ENCODE measurements at places on chromosomes 11 and 22.
A peak's percentile ranks its signal among the peaks of the same experiment; 100 is the strongest.

- no peak for DNase-seq
These were observed 4.2 kb downstream of the TCIRG1 start for GRCh38 chr11:68043029-68043348.

DNA sequence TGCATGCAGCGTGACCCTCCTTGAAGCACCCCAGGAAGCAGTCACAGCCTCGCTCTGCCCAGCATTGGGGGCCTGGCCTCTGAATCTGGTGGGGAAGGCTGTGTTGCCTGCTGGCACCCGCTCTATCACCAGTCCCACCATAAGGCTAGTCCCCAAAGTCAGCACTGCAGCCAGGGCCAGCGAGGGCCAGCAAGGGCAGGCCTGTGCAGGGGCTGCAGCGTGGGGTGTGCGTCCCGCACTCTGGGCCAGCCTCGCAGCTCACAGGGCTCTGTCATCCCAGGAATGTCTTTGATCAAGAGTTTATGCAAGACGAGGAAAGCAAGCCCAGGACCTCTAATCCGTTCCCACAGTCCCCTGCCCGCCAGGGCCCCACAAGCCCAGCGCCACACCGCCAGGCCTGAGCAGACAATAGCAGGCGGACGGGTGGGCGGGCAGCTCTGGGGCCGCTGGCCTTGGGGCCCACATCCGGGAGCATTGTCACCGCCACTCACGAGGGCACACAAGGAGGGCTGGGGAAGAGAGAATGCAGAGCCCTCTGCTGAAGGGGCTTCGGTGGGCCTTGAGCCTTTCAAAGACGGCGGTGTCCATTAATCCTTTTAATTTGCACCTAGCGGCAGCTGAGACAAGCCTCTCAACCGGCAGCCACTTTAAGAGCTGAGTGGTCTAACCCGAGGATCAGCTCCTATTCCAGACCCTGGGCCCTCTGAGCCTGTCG is 17.1 kb downstream of the LTO1 start:
- peak; percentile 89 for DNase-seq

GRCh38 chr11:78209478-78209877 is 20.8 kb downstream of the USP35 start:
- no peak for DNase-seq

DNA sequence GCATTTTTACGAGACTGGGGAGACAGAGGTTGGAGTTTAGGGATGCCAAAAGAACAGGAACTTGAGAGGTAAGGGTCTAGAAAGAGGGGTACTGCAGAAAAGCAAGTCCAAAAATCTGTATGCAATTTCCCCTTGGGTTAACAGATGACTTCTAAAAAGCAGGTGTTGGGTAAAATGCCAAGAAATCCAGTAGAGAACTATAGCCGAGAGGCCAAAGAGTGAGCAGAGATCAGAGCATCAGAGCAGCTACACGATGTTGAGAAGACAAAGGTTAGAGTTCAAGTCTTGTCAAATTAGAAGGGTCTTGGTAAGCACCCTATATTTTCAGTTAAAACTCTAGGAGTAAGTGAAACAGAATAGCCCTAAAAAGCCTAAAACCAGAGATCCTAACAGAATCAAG is 145.2 kb downstream of the FCHSD2 start:
- DNase-seq: no peak

- peak; percentile 44 for DNase-seq
These were observed 2.1 kb downstream of the ADA2 start for GRCh38 chr22:17217179-17217578.

GRCh38 chr11:123704341-123704740 is 37.1 kb downstream of the ZNF202 start:
- peak; percentile 52 for DNase-seq

DNA sequence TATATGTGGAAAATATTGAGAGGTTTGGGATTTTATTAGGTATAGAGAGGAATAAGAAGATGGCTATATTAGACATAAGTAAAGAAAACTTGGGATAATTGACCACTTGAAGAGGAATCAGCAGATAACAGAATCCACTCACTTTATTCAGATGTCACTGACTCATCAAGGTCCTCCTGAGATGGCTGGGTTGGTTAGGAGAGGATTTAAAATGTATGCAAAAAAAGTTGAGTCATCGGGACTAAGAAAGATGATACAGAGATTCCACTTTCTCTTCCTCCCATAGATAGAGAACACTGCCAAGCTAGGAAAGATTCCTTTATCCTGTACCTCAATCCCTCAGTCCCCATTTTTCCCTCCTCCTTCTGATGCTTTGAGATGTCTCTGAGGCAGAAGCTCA is at the start of gene OR6A2:
OR6A2 (minus strand) TSS at position 288 of the 400 bp plus-strand sequence. CDS start 3,981 bp downstream, outside the sequence.
- DNase-seq: no peak

DNA sequence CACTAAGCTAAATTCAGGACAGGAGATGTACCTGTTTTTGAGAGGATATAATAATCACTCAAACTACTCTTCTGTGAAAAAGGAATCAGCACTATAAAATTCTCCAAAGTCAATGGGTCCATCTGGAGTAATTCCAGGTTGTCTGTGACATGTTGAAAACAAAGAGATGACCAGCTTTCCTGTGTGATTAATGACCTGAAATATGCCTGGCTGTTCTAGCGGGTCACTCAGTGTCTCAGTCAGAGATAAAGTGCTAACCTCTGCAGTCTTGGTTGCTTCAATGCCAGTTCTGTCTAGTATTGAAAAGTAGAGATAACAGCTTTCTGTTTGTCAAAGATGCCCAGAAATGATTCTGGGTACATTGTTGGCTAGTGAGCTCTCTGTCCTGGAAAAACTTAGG is 722.6 kb upstream of the TENM4 start:
- no peak for DNase-seq

DNA sequence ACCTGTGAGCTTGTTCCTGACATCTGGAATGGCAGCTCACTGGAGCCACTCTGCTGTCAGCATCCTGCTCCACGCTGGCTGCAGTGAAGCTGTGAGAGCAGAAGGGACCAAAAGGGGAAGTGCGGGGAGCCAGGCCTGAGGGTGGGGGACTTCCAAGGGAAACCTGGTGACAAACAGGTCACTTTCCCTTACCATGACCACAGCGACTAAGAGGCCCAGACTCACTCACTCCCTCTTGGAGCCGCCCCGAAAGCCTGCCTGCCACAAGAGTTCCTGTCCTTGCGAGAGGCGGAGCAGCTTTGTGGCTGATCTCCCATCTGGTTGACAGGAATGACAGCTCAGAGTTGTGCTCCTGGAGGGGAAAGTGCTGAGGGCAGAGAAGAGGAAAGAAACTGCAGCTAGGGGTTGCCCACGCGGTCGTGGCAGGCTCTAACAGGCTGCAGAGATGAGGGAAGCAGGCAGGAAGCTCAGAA is 183.8 kb upstream of the NTM start:
- no peak for DNase-seq

GRCh38 chr22:41911001-41911611 is 3.8 kb downstream of the SHISA8 start:
- no peak for DNase-seq

GRCh38 chr22:46003271-46004091 is 26.5 kb upstream of the WNT7B start:
- no peak for DNase-seq

DNA sequence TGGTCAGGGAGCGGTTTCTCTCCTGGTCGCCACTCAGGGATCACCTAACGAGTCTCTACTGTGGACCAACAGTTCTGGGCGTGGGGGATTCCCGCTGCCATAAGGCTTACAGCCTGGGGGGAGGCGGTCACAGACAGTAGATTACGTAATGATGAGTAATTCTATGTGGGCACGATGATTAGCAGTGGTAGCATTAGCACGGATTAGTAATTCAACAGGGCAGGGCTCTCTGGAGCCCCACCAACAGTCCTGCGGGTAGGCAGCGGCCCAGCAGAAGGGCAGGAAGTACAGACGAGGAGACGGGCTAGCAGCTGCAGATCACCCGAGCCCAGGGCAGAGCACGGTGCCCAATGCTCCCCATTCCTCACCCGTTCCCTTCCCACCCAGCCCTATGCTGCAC is 3.6 kb downstream of the SHISAL1 start:
- DNase-seq: no peak

DNA sequence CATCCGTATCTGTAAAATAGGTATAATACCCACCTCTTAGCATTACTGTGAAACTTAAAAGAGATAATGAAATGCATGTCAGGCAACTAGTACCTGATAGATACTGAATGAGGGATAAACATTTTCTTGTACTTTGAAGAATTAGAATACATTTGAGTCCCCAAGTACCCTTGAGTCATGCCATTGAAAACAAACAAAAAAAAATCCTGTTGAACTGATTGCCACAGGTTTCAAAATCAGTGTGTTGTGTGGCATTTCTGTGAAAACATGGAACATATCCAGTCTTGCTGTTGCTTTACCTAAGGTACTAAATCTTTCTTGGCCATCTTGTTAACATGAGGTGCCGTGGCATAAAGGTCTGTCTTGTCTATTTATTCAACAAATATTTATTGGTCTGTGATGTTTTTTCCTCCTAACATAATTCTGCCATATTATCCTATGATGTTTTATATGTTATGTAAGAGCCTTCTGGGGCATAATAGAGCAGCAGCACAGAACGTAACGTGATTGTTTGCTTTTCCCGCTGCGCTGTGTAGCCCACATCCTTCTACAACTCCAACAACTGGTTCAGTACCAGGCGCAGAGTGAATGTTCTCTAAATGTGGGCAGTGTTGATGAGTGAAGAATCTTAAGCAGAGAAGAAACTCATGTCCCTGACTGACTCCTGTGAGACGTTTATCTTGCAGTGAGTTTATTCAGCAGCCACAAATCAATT is 79.3 kb upstream of the RAB1B start:
- DNase-seq: no peak

GRCh38 chr11:3671334-3672254 is at the start of gene CHRNA10:
TSS of gene CHRNA10 (minus strand) at chr11:3671384. CDS start at chr11:3671312, 72 bp downstream.
- no peak for DNase-seq

DNA sequence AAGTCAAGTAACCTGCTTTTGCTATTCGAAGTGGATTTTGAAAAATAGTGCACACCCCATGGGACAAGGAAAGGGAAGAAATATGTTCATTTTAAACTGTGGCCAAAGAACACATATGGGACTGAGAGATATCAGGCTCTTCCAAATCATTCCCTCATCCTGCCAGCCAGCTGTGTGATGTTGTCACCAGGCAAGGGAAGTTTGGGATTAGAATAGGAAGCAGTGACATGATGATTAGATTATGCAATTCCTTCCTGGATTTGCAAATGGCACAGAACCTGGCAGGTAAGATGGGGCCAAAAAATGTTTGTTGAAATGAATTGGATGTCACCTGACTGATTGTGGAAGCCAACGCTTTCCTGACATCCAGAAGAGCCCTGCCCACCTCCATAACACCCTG is 4.9 kb upstream of the SCN3B start:
- no peak for DNase-seq

DNA sequence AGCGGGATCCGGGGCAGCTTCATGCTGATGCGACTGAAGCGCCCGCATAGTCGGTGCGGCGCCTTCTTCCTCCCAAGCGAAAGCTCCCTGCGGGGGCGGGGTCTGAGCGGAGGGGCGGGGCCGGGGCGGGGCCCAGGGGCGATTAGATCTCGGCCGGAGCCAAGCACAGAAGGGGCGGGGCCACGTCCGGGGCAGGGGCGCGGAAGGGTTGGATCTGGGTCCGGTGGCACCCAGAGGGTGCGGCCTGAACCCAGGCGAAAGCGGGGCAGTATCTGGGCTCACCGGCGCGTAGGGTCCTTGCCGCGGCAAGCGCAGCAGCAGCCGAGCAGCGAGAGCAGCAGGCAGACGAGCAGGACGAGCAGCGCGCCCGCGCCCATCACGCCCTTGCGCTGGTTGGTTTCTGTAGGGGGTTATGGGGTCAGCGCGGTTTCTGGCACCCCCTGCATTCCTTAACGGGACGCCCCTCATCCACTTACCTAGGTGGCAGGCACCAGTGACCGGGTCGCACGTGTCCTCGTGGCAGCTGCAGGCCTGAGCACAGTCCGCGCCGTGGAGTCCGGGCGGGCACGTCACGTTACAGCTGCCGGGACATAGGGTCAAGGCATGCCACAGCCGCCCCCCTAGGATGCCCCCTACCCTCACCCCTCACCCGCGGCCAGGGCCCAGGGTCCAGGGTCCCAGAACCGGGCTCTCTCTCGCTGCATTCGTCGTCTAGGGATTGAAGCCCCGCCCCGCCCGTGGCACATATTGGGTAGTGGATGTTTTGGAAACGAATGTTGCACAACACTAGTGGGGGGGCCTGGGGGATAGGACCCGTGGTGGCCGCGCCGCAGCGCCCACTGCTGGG is 8.1 kb downstream of the SCARF2 start:
- DNase-seq: peak; percentile 93

DNA sequence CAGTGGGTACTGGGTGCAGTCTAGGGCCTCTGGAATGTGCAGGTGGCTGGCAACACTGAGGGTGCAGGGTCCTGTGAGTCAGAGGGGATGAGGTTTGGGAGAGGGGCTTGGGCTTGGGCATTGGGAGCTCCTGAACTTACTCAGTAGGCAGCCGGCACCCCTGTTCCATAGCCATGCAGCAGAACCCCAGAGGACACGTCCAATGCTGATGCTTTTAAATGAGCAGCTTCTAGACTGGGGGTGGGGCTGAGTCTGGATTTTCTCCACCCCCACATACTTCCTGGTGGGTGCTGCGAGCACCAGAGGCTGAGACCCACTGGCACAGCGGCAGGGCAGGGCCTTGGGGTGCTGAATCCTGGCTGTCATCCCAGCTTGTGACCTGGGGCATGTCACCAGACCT is 71.4 kb downstream of the ARHGAP8 start:
- DNase-seq: no peak

DNA sequence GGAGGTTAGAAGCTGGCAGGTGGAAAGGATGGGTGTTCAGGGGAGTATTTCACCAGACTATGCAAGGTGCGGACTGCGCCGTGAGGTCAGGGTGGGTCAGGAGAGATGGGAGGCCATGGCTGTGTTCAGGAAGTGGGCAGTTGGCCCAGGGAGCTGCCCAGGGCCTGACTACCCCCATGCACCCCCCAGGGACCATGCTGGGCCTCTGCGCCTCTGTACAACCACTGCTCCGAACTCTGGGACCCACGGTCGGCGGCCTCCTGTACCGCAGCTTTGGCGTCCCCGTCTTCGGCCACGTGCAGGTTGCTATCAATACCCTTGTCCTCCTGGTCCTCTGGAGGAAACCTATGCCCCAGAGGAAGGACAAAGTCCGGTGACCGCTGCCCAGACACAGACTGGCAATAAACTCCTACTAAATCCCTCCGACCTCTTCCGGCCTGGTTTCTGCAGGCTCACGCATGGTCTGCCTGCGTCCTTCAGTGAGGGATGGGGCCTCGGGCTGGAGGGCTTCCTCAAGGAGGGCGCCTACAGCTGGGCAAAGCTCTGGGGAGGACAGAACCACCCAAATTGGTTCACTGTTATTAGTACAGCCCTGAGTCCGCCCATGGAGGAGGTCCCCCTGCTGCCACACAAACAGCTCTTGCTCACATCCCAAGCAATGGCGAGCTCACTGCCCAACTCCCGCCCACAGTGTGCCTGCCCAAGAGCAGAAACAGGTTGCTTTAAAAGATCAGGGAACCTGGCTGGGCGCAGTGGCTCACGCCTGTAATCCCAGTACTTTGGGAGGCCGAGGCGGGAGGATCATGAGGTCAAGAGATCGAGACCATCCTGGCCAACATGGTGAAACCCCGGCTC is 4.2 kb downstream of the PHLDA2 start:
- no peak for DNase-seq
